ENCODE measurements at places on chromosomes 7 and 10. TPM values are rescaled to one million over a fixed set of nuclear protein-coding genes. Genes with fewer than 3 reads are reported as not detected.

GRCh38 chr7:80957226-80957777 lies 38.5 kb upstream of the SEMA3C start:
- DNase-seq = no peak

- DNase-seq = peak; percentile 55
Observed at GRCh38 chr10:49397036-49397999, 1.4 kb upstream of the DRGX start.

DNA sequence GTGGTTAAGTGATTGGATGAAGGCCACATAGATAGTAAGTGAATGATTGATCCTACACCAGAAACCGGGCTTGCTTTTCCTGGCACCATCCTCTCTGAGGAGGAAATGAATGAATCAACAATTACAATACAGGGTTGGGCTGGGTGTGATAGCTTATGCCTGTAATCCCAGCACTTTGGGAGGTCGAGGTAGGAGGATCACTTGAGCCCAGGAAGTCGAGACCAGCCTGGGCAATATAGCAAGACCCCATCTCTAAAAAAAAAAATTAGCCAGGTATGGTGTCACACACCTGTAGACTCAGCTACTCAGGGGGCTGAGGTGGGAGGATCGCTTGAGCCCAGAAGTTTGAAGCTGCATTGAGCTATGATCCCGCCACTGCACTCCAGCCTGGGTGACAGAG lies 111.5 kb downstream of the COL26A1 start:
- no peak for DNase-seq

GRCh38 chr7:28685644-28686417 lies 272.3 kb downstream of the TRIL start:
- peak; percentile 97 for DNase-seq

DNA sequence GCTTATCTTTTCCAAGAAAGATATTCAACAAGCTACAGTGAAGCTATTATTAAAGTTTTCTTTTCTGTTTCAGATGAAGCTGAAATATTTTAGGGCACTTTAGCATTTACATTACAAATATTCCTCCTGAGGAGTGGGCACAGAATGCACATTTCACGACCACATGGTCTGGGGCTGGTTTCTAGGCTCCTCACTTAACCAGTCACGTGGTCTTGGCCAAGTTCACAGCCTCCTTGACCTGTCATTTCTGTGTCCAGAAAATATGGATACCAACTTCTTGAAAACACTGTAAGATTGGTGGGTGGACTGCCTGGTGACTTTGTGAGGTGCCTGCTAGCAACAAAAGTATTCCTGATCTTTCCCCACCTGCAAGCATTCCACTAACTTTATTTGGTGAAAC lies 70.9 kb downstream of the FAM171A1 start:
- no peak for DNase-seq

- no peak for DNase-seq
Observed at GRCh38 chr10:82084904-82085303, 209.9 kb downstream of the NRG3 start.

GRCh38 chr7:151876899-151877777 lies at the start of gene PRKAG2:
PRKAG2 (minus strand) TSS chr7:151877115; CDS start chr7:151876620, 495 bp downstream.
- peak; percentile 73 for DNase-seq

GRCh38 chr7:80719261-80719660 lies 80.8 kb downstream of the CD36 start:
- DNase-seq = no peak

- DNase-seq = no peak
Observed at GRCh38 chr7:52507546-52508255, 527.7 kb upstream of the POM121L12 start.

DNA sequence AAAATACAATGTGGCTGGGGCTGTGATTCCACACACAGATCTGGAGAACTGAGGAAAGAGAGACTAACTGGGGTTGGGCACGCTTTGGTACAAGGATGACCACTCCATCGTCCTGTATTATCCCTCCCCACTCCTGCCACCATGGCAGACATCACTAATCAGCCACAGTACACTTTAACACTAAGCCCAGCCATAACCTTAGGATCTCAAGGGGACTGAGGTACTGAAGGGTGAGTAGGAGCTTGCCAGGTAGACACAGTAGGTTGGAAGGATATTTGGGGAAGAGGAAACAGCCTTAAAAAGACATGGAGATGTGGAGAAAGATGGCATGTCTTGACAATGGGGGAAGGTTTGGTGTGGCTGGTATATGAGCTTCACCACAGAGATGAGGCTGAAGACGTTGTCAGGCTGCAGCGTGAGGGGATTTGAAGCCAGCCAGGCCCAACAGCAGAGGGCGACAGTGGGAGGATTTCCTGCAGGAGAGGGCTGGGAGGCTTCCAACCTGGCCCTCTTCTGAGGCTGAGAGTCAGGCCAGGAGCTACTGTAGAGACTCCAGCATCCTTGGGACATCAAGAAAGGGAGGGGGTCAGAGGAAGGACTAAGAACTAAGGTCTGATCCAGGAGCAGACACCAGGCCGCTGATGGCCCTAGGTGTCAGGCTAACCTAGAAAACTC lies 58.6 kb upstream of the COL13A1 start:
- DNase-seq = no peak

GRCh38 chr7:50791938-50792341 lies 9.2 kb upstream of the GRB10 start:
- DNase-seq = no peak

DNA sequence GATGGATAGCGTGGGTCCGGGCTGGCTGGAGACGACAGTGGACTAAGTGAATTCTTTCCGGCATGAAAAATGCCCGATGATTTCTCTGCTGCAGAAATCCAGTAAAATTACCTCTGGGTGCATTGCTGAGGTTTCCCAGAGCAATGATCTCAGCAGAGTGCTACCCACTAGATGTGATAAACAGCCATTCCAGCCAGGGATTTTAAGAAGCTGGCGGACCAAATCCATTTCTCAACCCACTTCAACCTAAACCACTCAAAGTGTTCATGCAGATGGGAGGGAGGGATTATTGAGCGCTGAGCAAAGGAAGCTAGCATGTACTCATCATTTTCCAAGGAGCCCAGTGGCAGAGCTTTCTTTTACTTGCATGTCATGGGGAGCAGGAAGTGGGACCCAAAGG lies 116.7 kb downstream of the PRKCQ start:
- DNase-seq = no peak

- DNase-seq = no peak
Observed at GRCh38 chr7:90551036-90551435, 45.1 kb upstream of the CDK14 start.

- no peak for DNase-seq
Observed at GRCh38 chr10:69635428-69636272, 5.6 kb downstream of the FAM241B start.

DNA sequence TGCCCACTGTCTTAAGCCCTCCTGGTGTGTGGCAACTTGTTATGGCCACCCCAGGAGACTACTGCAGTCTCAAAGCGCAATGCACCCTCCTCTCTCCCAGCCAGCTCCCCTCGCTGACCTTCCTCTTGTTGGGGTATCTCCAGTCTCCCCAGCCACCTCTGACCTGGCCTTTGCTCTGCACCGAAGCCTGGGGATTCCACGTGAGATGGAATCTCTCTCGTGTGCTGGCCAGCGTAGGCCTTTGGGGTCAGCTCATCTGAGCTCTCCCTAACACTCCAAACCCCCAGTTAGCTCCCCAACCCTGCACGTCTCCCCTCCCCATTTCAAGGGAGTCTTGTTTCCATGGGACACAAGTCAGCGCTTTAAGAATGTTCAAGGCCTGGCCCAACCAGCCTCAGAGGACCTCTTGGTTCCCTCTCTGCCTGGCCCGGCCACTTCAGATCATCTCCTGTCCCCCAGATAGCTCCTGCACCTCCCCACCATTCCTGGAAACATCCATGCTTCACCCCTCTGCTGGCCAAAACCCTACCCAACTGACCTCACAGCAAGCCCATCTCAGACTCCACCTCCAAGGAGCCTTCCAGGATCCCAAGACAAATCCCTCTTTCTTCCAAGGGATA lies 11.2 kb downstream of the ITPRIP start:
- DNase-seq = no peak

DNA sequence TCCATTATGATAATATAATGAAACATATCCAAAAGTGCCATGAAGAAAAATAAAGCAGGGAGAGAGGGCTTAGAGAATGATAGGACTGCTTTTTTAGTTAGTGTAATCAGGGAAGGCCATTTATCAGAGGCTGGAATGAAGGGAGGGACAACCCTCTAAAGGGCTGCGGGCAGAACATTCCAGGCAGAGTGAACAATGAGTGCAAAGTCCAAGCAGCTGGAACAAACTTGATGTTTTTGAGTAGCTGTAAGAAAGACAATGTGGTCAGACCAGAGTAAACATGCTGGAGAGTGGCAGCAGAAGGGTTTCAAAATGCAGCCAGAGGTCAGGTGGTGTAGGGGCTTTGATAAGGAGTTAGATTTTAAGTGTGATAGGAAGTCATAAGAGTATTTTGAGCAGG lies 65.6 kb upstream of the CCDC6 start:
- DNase-seq = no peak

SMKR1 gene
- total RNA-seq = not detected

TMEM270 gene
- total RNA-seq = not detected

PPP2R2D gene
- total RNA-seq = 23.8 TPM

KLF14 gene
- total RNA-seq = not detected

VSTM4 gene
- 17.6 TPM for total RNA-seq

TRPV5 gene
- total RNA-seq = not detected

FAM25C gene
- not detected for total RNA-seq

PTF1A gene
- total RNA-seq = not detected

ZNF736 gene
- total RNA-seq = 1.7 TPM

PON2 gene
- total RNA-seq = 45.4 TPM

CHAT gene
- not detected for total RNA-seq

ARHGAP21 gene
- total RNA-seq = 46.3 TPM

STEAP4 gene
- 44.2 TPM for total RNA-seq

CPN1 gene
- not detected for total RNA-seq

Measured in right atrium auricular region (tissue), 2 donors.